ENCODE measurements at places on chromosomes 5 and 9.
A peak's percentile ranks its signal among the peaks of the same experiment; 100 is the strongest.

GRCh38 chr5:174796711-174797192, 72.4 kb downstream of the MSX2 start:
- no peak for DNase-seq

DNA sequence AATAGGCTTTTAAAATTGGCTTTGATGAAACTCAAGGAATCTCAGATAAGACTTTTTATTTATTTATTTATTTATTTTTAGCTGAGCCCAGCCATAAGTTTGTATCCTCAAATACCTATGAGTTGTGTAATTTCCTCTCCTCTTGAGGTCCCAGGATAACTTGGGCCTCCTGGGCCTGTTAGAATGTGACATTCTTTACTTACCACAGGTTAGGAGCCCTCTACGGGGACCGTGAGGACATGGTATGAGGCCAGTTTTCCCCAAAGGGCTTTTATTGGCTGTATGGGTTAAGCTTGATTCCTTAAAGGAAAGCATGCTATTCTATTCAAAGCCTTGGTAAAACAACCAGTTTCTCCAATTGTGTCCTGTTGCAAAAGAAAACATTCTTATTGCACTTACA, 16.9 kb downstream of the SHISAL2B start:
- no peak for DNase-seq

- DNase-seq = no peak
Measured at GRCh38 chr9:109098171-109098959, 21.4 kb downstream of the TMEM245 start.

GRCh38 chr5:33260098-33260497, 180.7 kb upstream of the TARS1 start:
- no peak for DNase-seq

- DNase-seq = peak; percentile 17
Measured at GRCh38 chr9:100098046-100098886, 534 bp downstream of the ERP44 start.

DNA sequence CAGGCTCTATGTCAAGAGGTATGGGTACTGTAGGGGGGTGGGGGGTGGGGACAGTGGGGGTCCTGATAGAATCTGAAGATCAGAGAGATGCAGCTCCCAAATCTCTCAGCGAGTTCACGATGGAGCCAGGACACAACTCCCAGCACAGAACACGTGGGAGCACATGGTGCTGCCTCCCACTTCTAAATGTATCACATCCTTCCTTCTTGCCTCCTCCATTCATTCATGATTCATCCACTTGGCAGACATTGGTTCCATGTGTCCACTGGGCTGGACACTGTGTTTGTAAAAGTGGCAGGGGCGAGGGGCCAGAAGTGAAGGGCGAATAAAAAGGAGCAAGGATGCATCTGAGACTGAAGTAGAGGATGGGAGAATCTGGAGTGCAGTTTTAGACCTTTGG, 33.9 kb downstream of the SH3TC2 start:
- DNase-seq = no peak

DNA sequence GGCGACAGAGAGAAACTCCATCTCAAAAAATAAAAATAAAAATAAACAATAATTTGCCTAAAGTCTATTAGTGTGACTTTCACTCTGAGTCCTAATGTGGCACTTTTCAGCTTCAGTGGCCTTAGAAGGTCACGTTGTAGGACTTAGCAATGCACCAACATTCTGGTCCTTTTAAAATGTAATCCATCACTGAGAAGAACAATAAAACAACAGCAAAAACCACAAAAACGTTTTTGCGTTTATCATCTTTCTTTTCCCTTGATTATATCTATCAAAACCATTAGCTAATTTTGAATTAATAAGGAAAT, 190.1 kb upstream of the ZNF608 start:
- DNase-seq = no peak

- DNase-seq = no peak
Measured at GRCh38 chr5:25701936-25702335, 1057.2 kb upstream of the CDH10 start.

GRCh38 chr9:130232899-130233586, 32.5 kb upstream of the HMCN2 start:
- DNase-seq = no peak

GRCh38 chr5:158861366-158861765, 238.3 kb downstream of the EBF1 start:
- no peak for DNase-seq

GRCh38 chr5:149063017-149063687, at the start of gene SH3TC2:
Gene SH3TC2 (minus strand): TSS chr5:149063062. CDS start chr5:149063022, 40 bp downstream.
- no peak for DNase-seq

- no peak for DNase-seq
Measured at GRCh38 chr5:10366310-10367272, 13.1 kb downstream of the MARCHF6 start.

- no peak for DNase-seq
Measured at GRCh38 chr9:84919440-84919839, 249.9 kb downstream of the NTRK2 start.
